ENCODE measurements at places on chromosomes 4 and X.

DNA sequence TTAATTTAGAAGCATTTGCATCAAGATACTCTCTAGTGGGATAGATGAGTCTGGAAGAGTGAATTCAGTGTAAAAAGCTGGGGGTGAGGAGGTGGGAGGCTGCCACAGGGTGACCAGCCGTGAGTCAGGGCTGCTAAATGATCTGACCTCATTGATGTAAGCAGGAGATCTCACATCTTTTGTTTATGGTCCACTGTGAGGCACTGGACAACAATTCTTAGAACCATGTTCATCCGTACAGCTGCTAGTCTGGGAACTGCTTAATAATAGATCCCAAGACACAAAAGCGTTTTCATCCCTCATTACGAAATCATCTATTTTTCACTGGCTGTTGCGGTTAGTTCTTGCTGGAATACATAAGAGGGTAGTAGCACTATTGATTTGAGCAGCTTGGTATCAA, 14.1 kb downstream of the KLF3 start:
- no peak overlapping the region for H3K27ac ChIP-seq
- peaks cover 34% of the 10 kb centered on the region for H3K36me3 ChIP-seq
- peaks cover 76% of the 10 kb centered on the region for H3K4me1 ChIP-seq
- H3K27me3 ChIP-seq, result no peaks in the 10 kb centered on the region

DNA sequence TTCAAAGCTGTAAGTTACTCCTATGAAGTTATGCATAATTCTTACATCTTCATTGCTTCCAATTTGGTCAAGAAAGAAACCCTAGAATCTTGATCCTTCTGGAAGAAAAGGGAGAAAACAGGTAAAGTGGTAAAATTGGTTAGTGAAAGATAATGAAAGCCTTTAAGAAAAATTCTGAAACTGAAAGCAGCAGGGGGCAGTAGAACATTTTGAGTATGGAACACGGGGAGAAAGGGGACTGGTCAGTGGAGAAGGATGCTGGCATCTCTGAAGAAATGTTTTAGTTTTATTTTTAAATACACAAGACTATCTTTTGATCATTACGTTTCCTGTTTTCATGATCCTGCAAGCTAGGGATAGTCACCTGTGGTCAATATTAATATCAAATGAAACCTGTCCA, 54.3 kb downstream of the SLIT2 start:
- H3K4me3 ChIP-seq, result no peak overlapping the region
- no peaks in the 10 kb centered on the region for H3K4me1 ChIP-seq
- no peaks in the 10 kb centered on the region for H3K27me3 ChIP-seq
- no peaks in the 10 kb centered on the region for H3K36me3 ChIP-seq
- H3K27ac ChIP-seq, result no peak overlapping the region

DNA sequence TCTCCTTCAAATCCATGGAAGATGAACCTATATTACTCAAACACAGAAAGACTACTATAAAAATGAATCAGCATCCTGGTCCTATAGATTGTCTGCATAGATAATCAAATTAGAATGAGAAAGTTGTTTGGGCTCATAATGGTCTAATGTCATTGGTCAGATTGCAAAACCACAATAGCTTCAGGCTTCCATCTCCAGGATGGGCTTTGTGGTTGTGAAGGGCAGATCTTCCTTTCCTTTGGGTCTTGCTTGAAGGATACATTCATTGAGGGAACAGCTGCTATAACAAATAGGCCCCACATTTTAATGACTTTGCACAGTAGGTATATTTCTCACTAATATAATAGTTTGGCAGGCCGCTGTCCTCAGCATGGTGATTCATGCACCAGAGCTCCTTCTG, 94.3 kb downstream of the REPS2 start:
- no peak overlapping the region for H3K4me3 ChIP-seq
- H3K27me3 ChIP-seq, result peaks cover 5% of the 10 kb centered on the region
- no peak overlapping the region for H3K27ac ChIP-seq
- H3K36me3 ChIP-seq, result no peaks in the 10 kb centered on the region
- H3K4me1 ChIP-seq, result no peaks in the 10 kb centered on the region
- DNase-seq, result no peak

DNA sequence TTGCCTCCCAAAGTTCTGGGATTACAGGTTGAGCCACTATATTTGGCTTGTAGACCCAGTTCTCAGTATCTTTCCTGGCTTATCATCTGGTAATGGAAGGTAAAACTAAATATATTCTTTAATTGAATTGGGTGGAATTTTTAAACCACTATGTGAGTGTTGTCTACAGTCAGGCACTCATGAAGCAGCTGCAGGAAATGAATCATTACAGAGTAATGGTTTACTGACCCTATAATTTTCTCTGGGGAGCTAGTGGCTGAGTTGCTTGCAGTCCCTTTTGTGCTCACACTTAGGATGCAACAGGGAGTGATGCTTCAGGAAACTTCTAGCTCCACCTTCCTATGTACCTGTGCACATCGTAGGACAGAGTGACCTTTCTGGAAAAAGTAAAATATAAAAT, 4.1 kb upstream of the UGT2B7 start:
- H3K27me3 ChIP-seq, result no peaks in the 10 kb centered on the region
- no peak overlapping the region for H3K27ac ChIP-seq
- H3K4me3 ChIP-seq, result no peak overlapping the region

GRCh38 chr4:78343682-78344081, 207.9 kb upstream of the ANXA3 start:
- no peaks in the 10 kb centered on the region for H3K4me1 ChIP-seq
- H3K36me3 ChIP-seq, result no peaks in the 10 kb centered on the region
- DNase-seq, result no peak
- no peaks in the 10 kb centered on the region for H3K27me3 ChIP-seq
- H3K27ac ChIP-seq, result no peak overlapping the region
- H3K4me3 ChIP-seq, result no peak overlapping the region

GRCh38 chr4:25818371-25818871, 44.4 kb downstream of the SEL1L3 start:
- H3K27me3 ChIP-seq, result no peaks in the 10 kb centered on the region
- H3K4me3 ChIP-seq, result no peak overlapping the region
- no peak for DNase-seq
- H3K4me1 ChIP-seq, result no peaks in the 10 kb centered on the region

GRCh38 chrX:108285356-108285755, 152.9 kb downstream of the COL4A6 start:
- H3K27ac ChIP-seq, result no peak overlapping the region
- H3K36me3 ChIP-seq, result no peaks in the 10 kb centered on the region
- no peaks in the 10 kb centered on the region for H3K4me1 ChIP-seq
- DNase-seq, result no peak
- no peaks in the 10 kb centered on the region for H3K27me3 ChIP-seq
- H3K4me3 ChIP-seq, result no peak overlapping the region

- peaks cover 3% of the 10 kb centered on the region for H3K4me1 ChIP-seq
- H3K27ac ChIP-seq, result no peak overlapping the region
- peaks cover 1% of the 10 kb centered on the region for H3K36me3 ChIP-seq
- DNase-seq, result no peak
- H3K27me3 ChIP-seq, result peaks cover 44% of the 10 kb centered on the region
- H3K4me3 ChIP-seq, result no peak overlapping the region
Observed at GRCh38 chrX:133981924-133982323, 3.5 kb downstream of the GPC3 start.

DNA sequence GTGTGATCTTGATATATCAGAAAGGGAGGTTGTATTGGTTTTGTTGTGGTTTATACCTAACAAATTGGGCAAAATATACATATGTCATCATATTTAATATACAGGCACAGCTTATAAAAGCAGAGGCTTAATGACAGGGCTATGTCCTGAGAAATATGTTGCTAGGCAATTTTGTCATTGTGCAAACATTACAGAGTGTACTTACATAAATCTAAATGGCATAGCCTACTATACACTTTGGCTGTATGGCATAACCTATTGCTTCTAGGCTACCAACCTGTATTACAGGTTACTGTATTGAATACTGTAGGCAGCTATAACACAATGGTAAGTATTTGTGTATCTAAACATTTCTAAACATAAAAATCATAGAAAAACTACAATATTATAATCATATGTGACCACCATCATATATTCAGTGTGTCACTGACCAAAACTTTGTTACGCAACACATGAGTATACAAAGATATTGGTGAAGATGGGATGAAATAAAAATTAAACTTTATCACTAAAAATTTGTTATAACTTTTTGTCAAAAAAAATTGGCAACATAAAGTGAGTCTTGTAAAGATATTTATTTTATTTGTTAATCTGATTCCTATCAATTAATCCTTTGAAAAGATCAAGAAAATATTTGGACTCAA, 414.0 kb upstream of the HS3ST1 start:
- no peaks in the 10 kb centered on the region for H3K36me3 ChIP-seq
- H3K27me3 ChIP-seq, result no peaks in the 10 kb centered on the region
- H3K4me3 ChIP-seq, result no peak overlapping the region
- H3K27ac ChIP-seq, result no peak overlapping the region
- H3K4me1 ChIP-seq, result no peaks in the 10 kb centered on the region

- peaks cover 2% of the 10 kb centered on the region for H3K36me3 ChIP-seq
- H3K27ac ChIP-seq, result no peak overlapping the region
- peaks cover 55% of the 10 kb centered on the region for H3K27me3 ChIP-seq
- peaks cover 9% of the 10 kb centered on the region for H3K4me1 ChIP-seq
- no peak for DNase-seq
- H3K4me3 ChIP-seq, result no peak overlapping the region
Observed at GRCh38 chr4:168880072-168880675, 129.9 kb downstream of the CBR4 start.

DNA sequence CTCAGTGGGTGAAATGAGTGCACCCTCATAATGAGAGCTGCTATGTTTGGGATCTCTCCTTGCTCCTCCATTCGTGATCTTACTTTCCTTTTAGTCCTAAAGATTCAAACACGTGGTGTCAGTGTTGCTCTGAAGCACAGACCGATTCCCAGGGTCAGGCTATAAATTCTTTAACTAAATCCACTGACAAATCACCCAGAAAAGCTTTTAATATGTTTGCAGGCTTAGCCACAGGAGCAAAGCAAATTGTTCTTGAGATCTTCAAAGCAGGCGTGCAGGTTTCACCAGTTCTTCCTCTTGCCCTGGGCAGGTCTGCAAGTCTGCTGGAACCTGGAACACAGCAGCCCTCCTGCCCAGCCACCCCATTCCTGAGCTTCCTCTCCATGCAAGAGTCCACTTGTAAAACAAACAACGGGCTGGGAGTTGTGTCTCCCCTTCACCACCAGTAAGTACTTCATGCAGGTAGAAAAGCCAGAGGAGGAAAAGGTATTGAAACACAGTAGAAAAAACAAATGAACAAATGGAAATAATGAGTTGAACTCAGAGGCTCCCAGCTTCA, 70.1 kb upstream of the ENPP6 start:
- no peak for DNase-seq
- H3K4me1 ChIP-seq, result peaks cover 38% of the 10 kb centered on the region
- no peak overlapping the region for H3K27ac ChIP-seq
- H3K36me3 ChIP-seq, result no peaks in the 10 kb centered on the region
- no peak overlapping the region for H3K4me3 ChIP-seq

DNA sequence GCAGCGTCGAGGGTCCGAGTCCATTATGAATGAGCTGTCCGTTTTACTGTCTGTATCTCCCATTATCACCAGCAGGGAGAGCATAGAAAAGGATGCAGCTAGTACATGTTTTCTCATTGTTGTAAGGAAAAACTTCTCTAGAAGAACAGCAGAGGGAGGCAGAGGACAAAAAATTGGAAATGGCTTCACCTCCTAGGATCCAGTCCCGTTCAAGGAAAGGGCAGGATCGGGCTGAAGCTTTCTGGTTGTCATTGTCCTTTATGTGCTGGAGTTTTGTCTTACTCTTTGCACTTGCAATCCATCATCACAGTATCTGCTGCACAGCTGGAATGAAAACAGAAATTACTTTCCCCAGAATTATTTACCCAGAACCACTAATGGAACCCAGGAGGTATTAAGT, 14.7 kb downstream of the NDP start:
- H3K4me1 ChIP-seq, result peaks cover 5% of the 10 kb centered on the region
- DNase-seq, result peak; percentile 22
- no peak overlapping the region for H3K4me3 ChIP-seq
- H3K36me3 ChIP-seq, result no peaks in the 10 kb centered on the region

DNA sequence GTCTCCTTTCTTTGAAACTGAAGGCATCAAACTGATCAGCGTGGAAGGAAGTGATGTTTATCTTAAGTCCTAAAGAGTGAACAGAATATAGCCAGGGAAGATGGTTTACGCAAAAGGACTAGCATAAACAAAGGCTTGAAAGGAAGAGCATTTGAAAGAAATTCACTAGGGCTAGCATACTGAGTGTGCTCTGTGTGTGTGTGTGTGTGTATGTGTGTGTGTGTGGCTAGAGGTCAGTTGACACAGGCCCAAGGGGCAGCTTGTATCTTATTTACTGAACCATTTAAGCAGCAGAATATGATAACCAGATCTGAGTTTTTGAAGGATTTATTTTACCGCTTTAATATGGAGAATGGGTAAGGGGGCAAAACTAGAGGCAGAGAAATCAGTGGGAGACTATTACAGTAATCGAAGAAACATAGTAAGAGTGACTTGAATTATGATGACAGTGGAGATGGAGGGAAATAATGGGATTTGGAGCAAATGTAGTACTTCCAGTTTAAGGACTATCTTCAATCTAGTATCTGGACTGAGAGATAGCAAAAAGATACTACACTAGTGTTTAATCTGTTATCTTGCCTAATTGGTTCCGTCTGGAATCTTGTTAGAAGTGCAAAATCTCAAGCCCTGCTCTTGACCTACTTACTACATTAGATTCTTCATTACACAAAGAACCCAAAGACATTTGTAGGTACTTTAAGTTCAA, 36.9 kb downstream of the CEP44 start:
- no peaks in the 10 kb centered on the region for H3K4me1 ChIP-seq
- H3K27me3 ChIP-seq, result no peaks in the 10 kb centered on the region
- H3K4me3 ChIP-seq, result no peak overlapping the region
- H3K36me3 ChIP-seq, result peaks cover 3% of the 10 kb centered on the region

- no peaks in the 10 kb centered on the region for H3K4me1 ChIP-seq
- no peak overlapping the region for H3K4me3 ChIP-seq
- no peak for DNase-seq
Observed at GRCh38 chrX:10769195-10769594, 148.8 kb upstream of the MID1 start.
